HT-29 (cell line): ENCODE measurements at places on chromosomes 5 and 9.
A peak's percentile ranks its signal among the peaks of the same experiment; 100 is the strongest.

DNA sequence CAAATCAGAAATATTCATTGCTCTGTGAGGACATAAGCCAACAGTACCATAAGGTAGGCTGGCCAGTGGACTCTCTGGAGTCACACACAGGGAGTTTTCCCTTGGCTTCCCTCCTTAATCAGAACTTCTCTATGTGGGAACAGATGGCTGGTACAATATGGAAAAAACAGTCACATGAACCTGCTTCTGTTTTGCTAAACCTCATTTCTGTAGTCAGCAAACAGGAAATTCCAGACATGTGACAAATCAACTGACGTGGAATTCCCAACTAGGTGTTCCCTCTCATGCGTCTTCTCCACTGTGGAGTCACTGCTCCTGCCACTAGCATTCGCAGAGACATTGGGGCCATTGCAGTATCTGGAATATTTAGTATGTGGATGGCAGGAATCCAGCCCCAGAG lies 617.6 kb downstream of the KIF4B start:
- no peak for DNase-seq

DNA sequence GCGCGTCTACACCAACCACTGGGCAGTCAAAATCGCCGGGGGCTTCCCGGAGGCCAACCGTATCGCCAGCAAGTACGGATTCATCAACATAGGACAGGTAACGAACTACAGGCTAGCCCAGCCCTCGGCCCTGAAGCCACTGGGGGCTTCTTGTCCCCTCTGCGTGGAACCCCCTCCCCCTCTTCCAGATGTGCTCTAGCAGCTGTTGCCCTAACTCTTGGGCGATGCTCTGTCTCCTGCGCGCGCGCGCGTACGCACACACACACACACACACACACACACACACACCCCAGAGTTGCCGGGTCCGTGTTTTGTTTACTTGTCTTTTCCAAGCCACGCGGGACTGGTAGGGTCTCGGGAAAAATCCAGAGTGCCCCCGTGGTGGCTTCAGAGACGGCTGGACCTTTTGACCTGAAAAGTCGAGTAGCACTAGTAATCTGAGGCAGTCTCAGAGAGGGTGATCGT lies 836 bp downstream of the PCSK5 start:
- peak; percentile 60 for DNase-seq

DNA sequence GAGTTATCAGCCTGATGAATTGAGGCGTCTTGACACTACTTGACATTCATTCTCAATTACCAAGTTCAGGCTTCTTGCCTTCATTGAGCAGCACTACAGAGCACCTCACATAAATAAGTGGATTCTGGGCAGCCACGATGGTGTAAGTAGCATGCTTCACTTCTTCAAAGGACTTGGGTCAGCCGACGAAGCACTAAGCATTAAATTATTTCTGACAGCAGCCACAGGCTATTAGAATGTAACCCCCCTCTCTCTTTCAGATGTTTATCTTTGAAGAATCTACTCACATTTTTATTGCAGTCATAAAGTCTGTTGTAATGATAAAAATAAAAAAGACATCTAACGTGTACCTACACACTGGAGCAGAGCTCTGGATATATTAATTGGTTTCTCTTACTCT lies 45.9 kb upstream of the VPS13A start:
- no peak for DNase-seq

DNA sequence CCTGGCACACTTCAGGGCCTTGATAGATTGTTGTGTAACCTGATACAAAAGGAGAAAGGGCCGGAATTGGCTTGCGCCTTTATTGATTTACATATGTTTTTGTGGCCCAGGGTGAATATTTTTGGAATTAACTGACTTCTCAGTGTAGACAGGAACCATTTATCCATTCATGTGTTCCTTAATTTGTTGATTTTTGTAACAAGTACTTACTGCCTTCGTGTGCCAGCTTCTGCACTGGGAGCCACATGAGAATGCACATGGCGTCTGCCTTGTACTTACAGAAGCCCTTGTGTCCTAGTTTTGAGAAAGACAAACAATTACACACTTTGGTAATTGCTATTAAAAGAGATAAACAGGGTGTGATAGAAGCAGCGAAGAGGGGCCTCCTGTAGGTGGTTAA lies 26.4 kb downstream of the EHMT1 start:
- no peak for DNase-seq

- no peak for DNase-seq
Observed at GRCh38 chr5:123369371-123369968, 53.7 kb downstream of the CEP120 start.

DNA sequence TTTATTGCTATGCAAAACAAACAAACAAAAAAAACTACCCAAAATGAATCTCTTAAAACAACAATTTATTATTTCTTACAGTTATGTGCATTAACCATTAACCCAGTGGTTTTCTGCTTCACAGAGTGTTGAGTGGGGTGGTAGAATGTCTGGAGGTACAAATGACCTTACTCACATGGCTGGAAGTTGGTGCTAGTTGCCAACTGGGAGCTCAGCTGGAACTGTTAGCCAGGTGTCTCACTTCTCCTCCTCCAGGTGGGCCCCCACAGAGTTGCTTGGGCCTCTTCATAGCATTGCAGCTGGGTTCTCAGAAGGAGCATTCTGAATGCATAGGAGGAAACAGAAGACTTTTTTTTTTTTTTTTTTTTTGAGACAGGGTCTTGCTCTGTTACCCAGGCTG lies 10.5 kb upstream of the B4GALT1 start:
- no peak for DNase-seq

- no peak for DNase-seq
Observed at GRCh38 chr9:136362450-136362784, 1.1 kb downstream of the DNLZ start.

- peak; percentile 59 for DNase-seq
Observed at GRCh38 chr9:27379311-27380251, 82.6 kb upstream of the EQTN start.

DNA sequence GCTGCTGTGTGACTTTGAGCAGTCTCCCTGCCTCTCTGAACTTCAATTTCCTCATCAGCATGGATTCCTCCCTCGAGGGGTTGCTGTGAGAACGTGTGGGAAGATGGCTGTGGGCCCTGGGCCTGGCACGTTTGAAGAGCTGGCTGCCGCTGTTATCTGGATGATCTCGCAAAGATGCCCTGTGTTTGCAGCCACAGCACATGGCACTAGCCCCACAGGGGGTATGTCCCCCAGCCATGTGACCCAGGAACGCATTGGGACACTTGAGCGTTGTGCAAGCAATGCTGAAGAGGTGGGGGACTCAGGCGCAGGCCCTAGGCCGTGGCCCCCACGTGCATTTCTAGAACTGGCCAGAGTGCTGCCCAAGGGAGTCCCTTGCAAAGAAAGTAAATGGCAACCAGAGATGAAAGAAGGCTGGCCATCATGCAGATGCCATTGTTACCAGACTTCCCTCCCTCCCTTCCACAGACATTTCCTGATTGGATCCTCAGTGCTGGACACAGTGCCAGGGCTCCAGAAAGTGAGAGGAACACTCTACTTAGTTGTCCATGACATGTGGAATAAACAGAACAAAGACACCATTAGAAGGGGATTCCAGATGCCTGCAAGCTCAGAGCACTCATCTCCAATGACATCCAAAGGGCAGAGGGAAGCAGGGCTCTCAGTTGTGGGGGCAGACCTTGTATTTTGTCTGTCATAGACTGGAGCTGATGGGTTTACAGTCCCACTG lies 65.1 kb upstream of the NEURL1B start:
- DNase-seq: no peak

GRCh38 chr9:113219969-113220368 lies 1.1 kb downstream of the FKBP15 start:
- DNase-seq: no peak

DNA sequence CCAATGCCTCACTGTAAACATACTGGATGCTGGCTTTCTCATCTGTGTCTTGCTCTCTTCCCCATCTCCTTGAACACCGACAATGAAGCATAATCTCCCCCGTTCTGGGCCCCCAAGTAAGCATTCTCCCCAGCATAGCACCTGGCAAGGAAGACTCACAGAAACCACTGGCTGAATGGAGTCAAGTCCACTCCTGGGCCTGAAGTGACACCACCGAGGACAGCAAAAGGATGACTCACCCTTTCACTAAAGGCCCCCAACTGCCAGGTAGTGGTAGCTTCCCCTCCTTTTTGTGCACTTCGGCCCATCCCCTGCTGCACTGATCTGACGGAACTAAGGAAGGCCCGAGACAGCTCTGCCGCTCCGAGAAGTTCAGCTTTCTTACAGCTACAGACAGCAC lies 9.4 kb downstream of the VDAC1 start:
- DNase-seq: no peak
